ENCODE measurements at places on chromosomes 5 and 9.
A peak's percentile ranks its signal among the peaks of the same experiment; 100 is the strongest.

DNA sequence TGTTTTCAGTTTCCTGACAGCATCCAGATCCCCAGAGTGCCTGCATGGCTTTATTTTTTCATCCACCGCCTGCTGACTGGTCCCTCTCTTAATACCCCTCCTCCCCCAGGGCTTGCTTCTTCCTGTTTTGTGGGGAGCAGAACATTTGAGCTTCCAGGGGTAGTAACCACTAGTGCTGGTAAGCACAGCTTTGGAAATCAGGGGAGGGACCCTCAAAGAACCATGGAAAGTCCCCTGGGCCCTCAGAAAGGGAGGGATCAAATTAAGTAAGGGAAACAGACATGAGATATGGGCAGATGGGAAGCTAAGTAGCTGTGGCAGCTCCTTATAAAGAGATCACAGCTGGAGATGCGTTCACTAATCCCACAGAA, 26.8 kb downstream of the GRIA1 start:
- DNase-seq, result no peak

- DNase-seq, result no peak
Measured at GRCh38 chr9:95989297-95989696, 113.8 kb downstream of the ERCC6L2 start.

GRCh38 chr5:124544366-124545055, 201.9 kb downstream of the ZNF608 start:
- no peak for DNase-seq

- peak; percentile 9 for DNase-seq
Measured at GRCh38 chr9:89750117-89750791, 145.4 kb downstream of the GADD45G start.

GRCh38 chr5:172692981-172693380, 51.9 kb downstream of the NEURL1B start:
- DNase-seq, result no peak

DNA sequence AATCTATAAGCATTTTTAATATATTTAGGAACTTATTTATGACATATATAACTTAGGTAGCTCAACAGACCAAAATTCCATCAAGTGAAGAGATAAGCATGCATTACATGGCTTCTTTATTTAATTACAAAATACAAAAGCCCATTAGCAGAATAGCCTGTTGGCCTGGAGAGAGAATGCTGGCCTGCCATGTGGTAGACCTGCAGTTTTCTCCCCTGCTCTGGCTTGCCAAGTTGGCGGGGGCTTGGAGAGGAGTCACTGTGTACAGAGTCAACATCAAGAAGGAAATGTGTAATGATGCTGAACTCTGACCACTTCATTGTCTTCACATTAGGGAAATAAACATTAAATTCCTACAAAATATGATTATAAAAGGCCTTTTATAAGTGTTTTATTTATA, 69.8 kb upstream of the CNTLN start:
- no peak for DNase-seq

GRCh38 chr5:141951332-141951781, 6.6 kb downstream of the PCDH12 start:
- DNase-seq, result no peak

GRCh38 chr5:159419576-159419975, 89.3 kb upstream of the IL12B start:
- DNase-seq, result no peak

GRCh38 chr9:122381206-122381950, 10.6 kb downstream of the PTGS1 start:
- DNase-seq, result no peak

GRCh38 chr5:4205398-4205797, 609.8 kb downstream of the IRX1 start:
- no peak for DNase-seq

- DNase-seq, result no peak
Measured at GRCh38 chr9:23665635-23666034, 160.4 kb downstream of the ELAVL2 start.

DNA sequence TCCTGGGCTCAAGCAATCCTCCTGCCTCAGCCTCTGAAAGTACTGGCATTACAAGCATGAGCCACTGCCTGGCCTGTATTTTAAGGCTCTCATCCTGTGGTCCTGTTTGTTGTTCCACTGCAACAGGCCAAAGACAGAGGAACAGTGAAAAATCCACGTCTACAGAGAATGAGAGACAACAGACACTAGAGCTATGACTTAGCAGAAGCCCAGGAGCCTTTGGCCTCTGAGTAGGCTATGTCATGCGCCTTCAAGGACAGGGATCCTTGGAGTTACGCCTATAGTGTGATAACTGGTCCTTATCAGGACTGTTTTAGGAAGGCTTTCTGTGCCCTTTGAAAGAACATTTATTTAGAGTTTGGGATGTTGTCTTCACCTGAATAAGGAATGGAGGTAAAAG, 10.5 kb downstream of the POC5 start:
- no peak for DNase-seq

- no peak for DNase-seq
Measured at GRCh38 chr5:79062436-79062835, 7.0 kb downstream of the DMGDH start.

DNA sequence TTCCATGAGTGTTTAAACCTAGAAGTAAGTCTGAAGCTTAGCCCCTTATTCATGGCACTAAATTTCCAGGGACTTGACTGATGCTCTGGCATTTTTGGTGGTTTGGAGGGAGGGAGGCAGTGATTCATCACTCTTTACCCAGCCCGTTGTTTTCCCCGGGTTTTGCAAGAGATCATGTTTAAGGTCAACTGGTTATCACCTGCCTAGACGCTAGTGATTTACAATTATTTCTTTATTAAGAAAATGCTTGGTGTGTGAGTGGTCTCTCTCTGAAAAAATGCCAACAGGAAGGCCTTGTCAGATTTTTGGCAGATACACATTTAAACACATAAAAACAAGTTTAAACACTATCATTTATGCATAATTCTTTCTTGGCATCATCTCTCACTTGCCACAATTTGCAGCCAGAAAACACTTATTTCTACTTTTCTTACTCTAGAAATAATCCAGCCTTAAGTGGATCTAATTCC, 737.9 kb upstream of the ZNF608 start:
- no peak for DNase-seq

DNA sequence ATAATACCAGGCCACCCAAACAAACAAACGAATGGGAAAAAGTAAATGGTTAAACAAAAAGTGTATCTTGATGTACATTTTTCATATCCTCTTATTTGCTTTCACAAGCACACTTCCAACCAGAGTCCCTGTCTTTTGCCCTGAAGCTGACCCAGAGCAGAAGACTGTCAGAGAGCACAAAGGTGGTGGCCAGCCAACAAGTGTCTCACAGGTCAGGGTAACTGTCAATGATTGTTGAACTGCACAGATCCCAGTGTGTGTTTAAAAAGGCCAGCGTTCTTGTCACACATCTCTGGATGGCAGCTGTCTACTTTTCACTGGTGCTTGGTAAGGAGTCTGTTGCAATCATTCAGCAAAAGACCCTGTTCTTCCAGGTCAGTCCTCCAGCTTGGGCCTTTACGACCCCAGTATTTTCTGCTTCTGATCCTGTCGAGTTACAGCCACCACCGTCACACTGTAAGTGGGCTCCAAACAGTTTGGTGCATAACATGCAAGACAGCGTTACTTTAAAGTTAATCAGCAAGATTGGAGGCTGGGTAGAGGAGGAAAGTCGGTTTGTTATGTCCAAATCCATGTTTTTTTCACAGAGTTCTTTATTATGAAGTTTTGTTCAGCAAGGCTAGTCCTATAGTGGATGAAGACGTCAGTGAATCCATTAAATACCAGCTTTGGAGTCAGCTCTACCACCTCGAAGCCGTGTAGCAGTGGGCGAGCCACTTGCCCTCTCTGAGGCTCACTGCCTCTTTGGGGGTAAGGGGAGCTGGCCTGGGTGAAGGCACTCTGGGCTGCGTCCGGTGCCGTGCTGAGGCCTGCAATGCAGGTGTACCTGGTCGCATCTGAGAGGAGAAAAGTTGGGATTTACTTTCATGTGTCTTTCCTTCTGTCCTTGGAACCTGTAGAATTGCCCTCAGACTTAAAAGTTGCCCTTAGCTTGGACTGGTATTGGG, 265.7 kb downstream of the AOPEP start:
- no peak for DNase-seq

DNA sequence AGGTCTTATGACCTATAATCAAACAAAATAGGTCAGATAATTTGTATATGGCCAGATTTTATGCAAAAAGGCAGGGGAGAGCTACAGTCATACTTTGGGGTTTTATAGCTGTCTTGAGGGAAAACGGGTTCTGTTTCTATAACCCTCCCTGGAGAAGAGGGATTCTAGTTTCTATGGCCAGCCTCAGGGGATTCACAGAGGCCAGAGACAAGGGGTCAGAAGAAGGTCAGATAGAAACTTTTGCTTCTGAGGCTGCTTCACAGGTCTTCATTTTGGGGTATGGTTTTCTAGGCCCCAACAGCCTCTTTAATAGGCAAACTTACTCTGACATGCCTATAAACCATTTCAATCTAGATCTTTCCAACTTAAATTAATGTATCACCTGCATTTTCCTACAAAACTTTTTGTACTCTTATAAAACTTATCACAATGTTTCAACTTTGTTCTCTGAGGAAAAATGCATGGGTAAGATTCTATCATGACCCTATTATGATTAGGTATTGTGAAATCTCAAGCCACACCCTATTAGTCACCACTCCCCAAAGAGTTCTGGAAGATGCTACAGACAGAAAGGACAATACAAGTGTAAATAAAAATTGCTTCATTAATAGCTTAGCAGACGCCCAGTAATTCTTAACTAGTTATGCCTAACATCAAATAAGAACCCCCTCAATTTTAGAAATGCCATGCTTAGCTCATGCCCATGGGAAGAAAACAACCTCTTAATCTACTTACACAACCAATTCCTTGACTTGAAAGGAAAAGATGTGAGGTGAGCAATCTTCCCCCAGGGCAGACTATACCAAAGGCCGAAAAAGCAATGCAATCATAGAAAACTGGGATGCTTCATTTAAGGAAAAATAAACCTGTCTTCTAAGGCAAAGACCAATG, 396.6 kb downstream of the TLR4 start:
- no peak for DNase-seq
